Psoas muscle (tissue), 8 donors: ENCODE measurements at places on chromosomes 4 and X. TPM values are rescaled to one million over a fixed set of nuclear protein-coding genes. Genes with fewer than 3 reads are reported as not detected.

DNA sequence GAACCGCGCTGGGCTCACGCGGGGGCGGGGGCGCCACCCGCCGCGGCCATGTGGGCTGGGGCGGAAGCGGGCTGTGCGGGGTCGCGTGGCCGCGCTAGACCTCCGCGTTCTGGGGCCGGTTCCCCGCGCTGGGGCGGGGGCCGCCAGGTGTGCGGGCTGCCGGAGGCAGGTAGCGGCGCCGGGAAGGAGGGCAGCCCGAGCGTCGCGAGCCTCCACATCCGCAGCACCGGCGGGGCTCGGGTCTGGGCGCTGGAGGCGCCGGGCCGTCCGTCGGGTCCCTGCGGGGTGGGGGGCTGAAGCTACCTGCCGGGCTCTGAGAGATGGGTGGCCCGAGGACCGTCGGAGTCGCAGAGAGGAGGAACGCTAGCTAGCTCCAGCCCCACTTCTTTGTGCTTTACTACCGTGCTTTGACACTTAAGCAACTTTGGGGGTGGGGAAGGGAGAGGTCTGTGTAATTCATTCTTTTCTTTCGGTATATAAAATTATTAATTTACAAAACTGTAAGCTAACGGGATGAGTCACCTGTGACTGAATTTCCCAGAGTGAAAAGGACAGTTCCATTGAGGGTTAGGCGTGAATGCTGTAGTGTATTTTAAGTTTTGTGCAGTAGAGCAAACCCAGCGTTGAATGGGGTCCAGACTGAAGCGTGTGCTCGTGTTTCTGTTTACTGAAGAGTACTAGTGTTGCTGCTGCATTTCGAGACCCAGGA, 689 bp downstream of the METAP1 start:
- no peak for DNase-seq

DNA sequence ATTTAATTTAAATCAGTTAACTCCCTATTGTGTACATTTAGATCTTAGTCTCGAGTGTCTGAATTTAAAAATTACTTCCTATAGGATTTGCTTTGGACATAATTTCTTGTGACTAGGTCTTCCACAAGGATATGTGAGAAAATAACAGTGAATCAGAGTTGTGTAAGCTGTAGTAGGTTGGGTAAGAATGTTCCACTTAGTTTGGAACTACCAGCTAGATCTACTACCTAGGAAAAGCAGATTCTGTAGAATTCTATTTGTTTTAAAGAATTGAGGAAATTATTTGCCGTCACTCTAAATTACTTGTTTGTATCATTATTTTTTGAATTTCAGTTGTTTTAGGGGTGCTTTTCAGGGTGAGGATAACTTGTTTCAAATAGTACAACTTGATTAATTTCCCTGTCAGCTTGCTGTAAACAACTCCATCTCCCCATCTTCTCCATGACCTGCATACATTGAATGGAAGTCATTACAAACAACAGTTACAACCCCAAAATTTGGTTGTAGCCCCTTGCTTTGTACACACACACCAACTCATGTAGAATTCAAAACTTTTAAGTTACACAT, 1.3 kb downstream of the MTHFD2L start:
- DNase-seq, result no peak

MAOB gene
- polyA plus RNA-seq, result 39.8 TPM

GRCh38 chrX:97326456-97326855, 442.7 kb downstream of the RPA4 start:
- DNase-seq, result no peak

GRCh38 chr4:145912376-145912775, 26.2 kb downstream of the ZNF827 start:
- no peak for DNase-seq

GRCh38 chr4:1474126-1475090, 68.2 kb upstream of the NKX1-1 start:
- no peak for DNase-seq

- no peak for DNase-seq
Measured at GRCh38 chrX:16138108-16138427, 14.7 kb downstream of the GRPR start.

DNA sequence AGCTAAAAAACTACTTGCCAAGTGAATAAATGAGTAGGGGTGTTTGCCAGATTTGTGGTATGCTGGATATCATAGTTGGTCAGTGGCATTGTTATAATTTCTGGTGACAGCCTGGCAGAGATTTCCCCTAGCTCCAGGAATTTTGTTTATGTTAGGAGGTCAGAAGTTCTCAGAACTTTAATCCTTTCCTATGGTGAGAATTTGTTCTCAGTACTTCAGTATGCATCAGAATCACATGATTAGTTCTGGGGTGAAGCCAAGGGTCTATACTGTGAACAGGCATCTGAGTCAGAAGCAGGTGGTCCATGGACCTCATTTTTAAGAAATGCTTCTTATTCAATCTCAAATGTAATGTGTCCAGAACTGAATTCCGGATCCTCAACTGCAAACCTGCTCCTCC, 10.5 kb downstream of the RASSF6 start:
- no peak for DNase-seq

DNA sequence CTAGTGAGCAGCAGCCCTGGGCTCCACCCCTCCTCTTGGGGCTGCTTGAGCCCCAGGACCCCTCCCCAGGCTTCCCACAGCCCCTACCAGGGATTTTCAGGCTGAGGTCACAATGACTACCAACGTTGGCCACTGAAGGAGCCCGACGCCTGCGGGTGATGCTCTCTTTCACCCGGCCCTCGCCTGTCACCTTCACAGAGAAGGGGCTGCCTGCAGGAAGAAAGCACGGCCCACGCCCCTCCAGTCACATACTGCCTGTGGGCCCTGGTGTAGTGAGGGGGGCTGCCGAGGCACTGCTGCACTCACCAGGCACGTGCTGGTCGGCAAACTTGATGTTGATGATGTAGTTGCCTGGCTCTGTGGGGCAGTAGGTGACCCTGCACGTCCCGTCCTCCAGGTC, 22.0 kb downstream of the FLNA start:
- DNase-seq, result no peak

DNA sequence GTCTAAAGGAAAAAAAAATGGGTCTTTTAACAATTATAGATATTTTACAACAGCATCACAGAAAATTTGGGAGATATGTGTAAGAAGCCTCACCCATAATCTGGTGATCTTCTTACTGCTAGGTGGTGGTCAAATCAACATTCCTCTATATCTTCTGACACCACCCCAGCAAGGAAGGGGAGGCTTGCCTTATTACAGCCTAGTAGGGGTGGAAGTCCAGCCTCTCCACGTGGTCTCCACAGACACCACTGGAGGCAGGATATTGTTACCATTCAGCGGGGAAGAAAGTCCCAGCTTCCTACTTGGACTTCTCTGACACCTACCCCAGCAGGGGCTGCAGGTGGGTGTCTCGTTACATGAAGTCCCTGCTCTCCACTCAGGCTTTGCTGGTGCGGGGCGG, 28.7 kb downstream of the PRPS1 start:
- DNase-seq, result no peak

DNA sequence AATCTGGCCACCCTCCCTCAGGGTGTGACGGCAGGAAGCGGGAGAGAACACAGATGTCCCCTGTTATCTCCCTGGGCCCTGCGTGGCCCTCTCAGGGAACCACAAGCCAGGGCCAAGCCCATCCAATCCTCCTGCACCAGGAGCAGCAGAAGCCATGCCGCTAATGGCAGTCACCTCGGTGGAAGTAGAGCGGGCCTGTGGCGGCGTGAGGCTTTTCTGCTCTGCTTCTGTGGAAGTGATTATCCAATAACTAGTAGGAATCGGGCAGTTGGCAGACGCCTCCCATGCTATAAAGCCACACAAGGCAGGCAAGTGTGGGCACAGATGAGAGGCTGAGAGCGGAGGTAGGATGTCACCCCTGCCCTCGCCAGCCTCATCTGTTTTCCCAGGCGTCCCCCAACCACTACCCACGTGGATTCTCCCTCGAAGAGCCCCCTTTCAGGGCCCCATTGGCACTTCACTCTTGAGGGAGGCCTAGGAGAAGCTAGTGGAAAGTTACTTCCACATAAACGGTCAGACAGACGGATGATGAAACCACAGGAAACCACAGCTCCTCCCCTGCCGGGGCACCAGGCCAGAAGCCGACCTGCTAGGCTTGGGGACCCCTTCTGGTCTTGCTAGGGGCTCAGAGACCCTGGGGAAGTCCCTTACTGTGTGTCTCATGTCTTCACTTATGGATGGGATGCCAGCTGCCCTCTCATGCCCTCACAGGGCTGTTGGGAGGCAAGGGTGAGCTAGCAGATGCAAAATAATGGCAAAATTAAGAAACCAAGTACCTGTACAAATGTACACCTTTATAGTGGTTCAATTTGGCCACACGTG, 18.8 kb upstream of the TMSB4X start:
- peak; percentile 77 for DNase-seq
